Progenitor cell of endocrine pancreas (in vitro differentiated cells): ENCODE measurements at places on chromosomes 7 and 10.

DNA sequence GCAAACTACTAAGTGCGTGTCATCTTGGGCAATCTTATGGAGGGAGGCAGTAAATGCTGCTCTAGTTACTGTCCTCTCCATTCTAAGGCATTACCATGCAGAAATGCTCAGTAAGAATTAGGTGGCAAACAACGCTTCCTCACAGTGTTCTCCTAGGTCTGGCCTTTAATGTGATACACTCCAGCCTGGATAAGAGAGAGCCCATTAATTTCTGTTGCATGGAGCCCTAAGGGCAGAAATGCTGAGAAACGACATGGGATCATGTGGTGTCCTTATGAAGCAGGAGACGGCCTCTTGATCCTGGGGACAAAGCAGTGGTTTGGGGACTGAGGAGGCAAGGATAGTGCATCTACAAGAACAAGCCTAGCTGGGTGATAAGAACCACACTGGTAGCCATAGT is 44.0 kb downstream of the SLC25A13 start:
- H3K4me1 ChIP-seq, result no peaks in the 10 kb centered on the region
- no peak overlapping the region for H3K27ac ChIP-seq
- DNase-seq, result no peak
- H3K27me3 ChIP-seq, result no peaks in the 10 kb centered on the region
- no peak overlapping the region for H3K4me3 ChIP-seq

DNA sequence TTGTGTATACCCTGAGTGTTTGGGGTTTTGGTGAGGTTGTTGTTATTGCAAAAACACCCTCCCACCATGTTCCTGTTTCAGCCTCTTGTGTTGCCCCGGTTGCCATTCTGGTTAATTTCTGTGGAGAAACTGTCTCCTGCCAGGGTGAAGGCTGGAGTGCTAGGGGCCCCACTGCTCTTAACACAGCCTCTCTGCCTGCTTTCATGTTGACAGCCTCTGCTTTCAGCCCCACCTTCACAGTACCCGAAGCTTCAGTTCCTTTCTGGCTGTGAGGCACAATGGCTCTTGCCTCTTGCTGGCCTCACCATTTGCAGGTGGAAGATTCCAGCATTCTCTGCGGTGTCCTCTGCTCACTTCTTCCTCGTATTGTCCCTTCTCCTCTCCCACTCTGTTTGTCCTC is 19.2 kb downstream of the SLC18A2 start:
- DNase-seq, result no peak
- no peak overlapping the region for H3K27ac ChIP-seq
- peaks cover 40% of the 10 kb centered on the region for H3K27me3 ChIP-seq
- no peaks in the 10 kb centered on the region for H3K36me3 ChIP-seq
- H3K4me3 ChIP-seq, result no peak overlapping the region

GRCh38 chr7:149292462-149292823 is 30.4 kb downstream of the ZNF783 start:
- no peaks in the 10 kb centered on the region for H3K27me3 ChIP-seq
- H3K27ac ChIP-seq, result no peak overlapping the region
- no peak for DNase-seq
- no peaks in the 10 kb centered on the region for H3K36me3 ChIP-seq

- peaks cover 9% of the 10 kb centered on the region for H3K4me1 ChIP-seq
- no peak overlapping the region for H3K27ac ChIP-seq
- peaks cover 2% of the 10 kb centered on the region for H3K36me3 ChIP-seq
- DNase-seq, result no peak
Measured at GRCh38 chr10:59644841-59645240, 64.8 kb downstream of the SLC16A9 start.

GRCh38 chr10:110067960-110068770 is 60.4 kb downstream of the ADD3 start:
- H3K4me3 ChIP-seq, result no peak overlapping the region
- peaks cover 26% of the 10 kb centered on the region for H3K4me1 ChIP-seq
- no peak for DNase-seq
- peaks cover 1% of the 10 kb centered on the region for H3K36me3 ChIP-seq
- no peak overlapping the region for H3K27ac ChIP-seq

- no peak overlapping the region for H3K27ac ChIP-seq
- H3K4me3 ChIP-seq, result no peak overlapping the region
- H3K27me3 ChIP-seq, result no peaks in the 10 kb centered on the region
- no peak for DNase-seq
- H3K36me3 ChIP-seq, result peaks cover 2% of the 10 kb centered on the region
Measured at GRCh38 chr10:77374189-77374656, 263.4 kb downstream of the KCNMA1 start.

DNA sequence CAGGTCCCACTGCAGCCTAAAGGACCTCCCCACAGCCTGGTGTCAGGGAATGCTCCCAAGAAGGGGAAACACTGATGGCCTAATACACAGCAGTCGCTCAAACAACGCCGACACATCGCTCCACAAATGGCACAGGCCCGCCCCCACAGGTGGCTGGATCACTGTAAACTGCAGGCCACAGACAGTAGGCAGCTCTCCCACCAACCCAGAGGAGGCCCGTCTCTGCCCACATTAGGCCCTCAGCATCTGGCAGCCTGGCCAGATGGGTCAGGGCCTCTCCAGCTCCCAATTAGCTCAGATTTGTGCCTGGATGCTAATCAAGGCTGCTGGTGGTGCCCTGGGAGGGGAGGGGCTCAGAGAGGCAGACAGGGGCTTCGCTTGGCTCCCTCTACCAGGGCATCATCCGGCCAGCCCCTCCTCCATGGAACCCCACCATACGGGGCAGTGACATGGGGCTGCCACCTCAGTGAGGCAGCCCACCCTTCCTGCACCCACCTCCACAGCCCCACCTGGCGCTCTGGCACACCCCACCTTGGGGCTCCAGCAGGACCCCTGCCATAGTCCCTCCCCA is 42.7 kb downstream of the CAMK2B start:
- H3K27me3 ChIP-seq, result peaks cover 3% of the 10 kb centered on the region
- H3K4me3 ChIP-seq, result no peak overlapping the region
- H3K36me3 ChIP-seq, result no peaks in the 10 kb centered on the region
- no peaks in the 10 kb centered on the region for H3K4me1 ChIP-seq

- H3K27ac ChIP-seq, result no peak overlapping the region
- peaks cover 24% of the 10 kb centered on the region for H3K36me3 ChIP-seq
- H3K27me3 ChIP-seq, result no peaks in the 10 kb centered on the region
- no peak for DNase-seq
- H3K4me1 ChIP-seq, result peaks cover 29% of the 10 kb centered on the region
Measured at GRCh38 chr7:92044940-92045339, 89.3 kb downstream of the CYP51A1 start.

GRCh38 chr10:134247-135131 is 766 bp upstream of the ZMYND11 start:
- H3K4me1 ChIP-seq, result peaks cover 26% of the 10 kb centered on the region
- H3K36me3 ChIP-seq, result no peaks in the 10 kb centered on the region
- DNase-seq, result peak; percentile 27
- peak overlapping the region; percentile 93 for H3K27ac ChIP-seq
- peak overlapping the region; percentile 82 for H3K4me3 ChIP-seq
- H3K27me3 ChIP-seq, result no peaks in the 10 kb centered on the region

DNA sequence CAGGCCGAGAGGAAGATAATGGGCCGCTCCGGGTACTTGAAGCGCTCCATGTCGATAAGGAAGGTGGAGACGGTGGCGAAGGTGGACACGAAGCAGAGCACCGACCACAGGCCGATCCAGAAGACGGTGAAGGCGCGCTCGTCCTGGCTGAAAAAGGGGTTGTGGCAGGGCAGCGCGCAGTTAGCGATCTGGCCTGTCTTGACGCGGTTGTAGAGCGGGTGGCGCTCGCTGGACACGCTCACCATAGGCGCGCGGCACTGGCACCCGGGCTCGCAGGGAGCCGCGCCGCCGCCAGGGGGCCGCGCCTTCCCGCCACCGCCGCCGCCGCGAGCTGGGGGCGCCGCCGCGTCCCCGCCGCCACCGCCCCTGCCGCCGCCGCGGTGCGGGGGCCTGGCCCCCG is 1.6 kb downstream of the FZD8 start:
- peaks cover 1% of the 10 kb centered on the region for H3K36me3 ChIP-seq
- peak overlapping the region; percentile 91 for H3K27ac ChIP-seq
- peaks cover 43% of the 10 kb centered on the region for H3K4me1 ChIP-seq
- peaks cover 19% of the 10 kb centered on the region for H3K27me3 ChIP-seq
- peak overlapping the region; percentile 87 for H3K4me3 ChIP-seq
- peak; percentile 62 for DNase-seq

- no peak overlapping the region for H3K4me3 ChIP-seq
- no peak for DNase-seq
- H3K27ac ChIP-seq, result no peak overlapping the region
- peaks cover 3% of the 10 kb centered on the region for H3K4me1 ChIP-seq
Measured at GRCh38 chr7:70830060-70830395, 301.9 kb upstream of the GALNT17 start.

DNA sequence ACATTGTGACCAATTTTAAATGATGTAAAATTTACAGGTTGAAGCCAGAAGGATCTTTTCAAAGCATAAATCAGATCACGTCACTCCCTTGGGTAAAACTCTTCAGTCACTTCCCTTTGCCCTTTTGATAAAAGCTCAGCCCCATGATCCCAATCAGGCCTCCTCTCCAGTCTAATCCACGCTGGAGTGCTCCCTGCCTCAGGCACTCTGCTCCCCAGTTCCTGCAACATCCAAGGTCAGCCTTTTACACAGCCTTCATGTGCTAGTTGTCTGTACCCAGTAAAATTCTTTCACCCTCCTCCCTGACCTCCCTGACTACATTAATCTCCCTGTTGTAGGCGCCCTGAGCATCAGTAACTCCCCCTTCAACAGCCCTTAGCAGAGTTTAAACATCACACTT is 14.1 kb downstream of the ELMO1 start:
- no peaks in the 10 kb centered on the region for H3K27me3 ChIP-seq
- peak overlapping the region; percentile 89 for H3K27ac ChIP-seq
- peaks cover 4% of the 10 kb centered on the region for H3K36me3 ChIP-seq

DNA sequence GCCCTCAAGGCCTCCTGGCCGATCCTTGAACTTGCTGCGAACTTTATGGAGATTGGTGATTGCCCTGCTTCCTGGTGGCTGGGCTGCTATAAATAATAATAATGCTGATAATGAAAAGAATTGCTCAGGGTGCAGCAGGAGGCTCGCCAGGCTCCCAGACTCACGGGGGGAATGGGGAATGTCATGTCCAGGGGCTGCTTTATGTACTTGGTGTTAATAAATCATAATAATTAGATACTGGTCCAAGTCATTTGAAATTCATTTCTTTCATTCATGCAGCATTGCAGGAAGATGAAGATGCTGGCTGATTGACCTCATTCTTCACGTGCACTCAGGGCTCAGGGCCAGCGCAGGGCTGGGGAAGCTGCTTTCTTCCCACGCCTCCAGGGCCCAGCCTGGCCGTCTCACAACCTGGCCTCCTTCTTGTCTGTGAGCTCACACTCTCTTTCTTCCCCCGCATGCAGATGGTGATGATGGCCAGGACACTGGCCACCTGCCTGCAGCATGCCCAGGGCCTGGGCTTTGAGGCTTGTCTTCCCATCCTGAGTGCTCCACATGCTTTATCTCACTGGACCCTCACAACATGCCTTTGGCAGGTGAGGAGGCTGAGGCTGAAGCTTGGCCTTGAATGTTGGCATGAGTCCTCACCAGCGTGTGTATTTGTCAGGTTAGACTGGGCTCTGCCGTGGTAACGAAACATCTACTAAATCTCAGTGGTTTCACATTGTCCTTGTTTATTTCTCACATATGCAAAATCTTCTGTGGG is 138.4 kb upstream of the TNS3 start:
- H3K4me3 ChIP-seq, result no peak overlapping the region
- no peaks in the 10 kb centered on the region for H3K27me3 ChIP-seq
- peak overlapping the region; percentile 24 for H3K27ac ChIP-seq
- H3K36me3 ChIP-seq, result no peaks in the 10 kb centered on the region
- no peak for DNase-seq

GRCh38 chr7:80240265-80241025 is 105.8 kb downstream of the GNAI1 start:
- no peak overlapping the region for H3K27ac ChIP-seq
- DNase-seq, result no peak
- no peak overlapping the region for H3K4me3 ChIP-seq
- no peaks in the 10 kb centered on the region for H3K27me3 ChIP-seq

DNA sequence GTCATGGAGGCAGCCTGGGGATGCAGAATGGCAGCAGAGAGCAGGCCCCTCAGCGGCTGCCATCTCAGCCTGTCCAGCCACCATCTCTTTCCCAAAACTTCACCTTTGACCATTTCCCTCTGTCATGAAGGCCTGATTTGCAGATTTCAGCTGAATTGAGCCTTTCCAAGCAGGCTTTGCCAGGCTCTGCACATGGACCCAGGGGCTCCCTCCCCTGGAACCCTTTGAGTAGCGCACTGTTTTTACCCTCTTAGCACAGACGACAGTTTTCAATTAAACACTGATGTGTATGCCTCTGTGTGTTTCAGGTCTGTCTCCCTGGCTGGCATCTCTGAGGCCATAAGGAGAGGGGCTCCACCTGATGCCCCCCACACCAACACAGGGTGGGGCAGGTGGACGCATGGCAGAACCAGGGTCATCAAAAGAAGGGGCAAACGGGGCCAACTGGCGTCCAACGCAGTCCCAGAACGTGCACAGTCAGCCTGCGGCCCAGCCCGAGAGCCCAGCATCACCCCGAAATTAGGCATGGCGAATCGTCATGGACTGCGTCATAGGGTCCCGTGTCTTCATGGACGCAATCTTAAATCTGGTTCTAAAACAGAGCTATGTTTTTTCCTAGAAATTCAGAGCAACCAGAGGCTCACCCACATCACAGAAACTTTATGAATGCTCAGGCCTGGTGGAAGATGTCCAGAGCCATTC is 185.0 kb upstream of the TCERG1L start:
- no peak overlapping the region for H3K27ac ChIP-seq
- peaks cover 8% of the 10 kb centered on the region for H3K27me3 ChIP-seq
- H3K4me3 ChIP-seq, result no peak overlapping the region
- DNase-seq, result no peak
- H3K36me3 ChIP-seq, result no peaks in the 10 kb centered on the region
- no peaks in the 10 kb centered on the region for H3K4me1 ChIP-seq

GRCh38 chr7:36967387-36967786 is 243.1 kb upstream of the AOAH start:
- no peak overlapping the region for H3K4me3 ChIP-seq
- H3K36me3 ChIP-seq, result peaks cover 4% of the 10 kb centered on the region

DNA sequence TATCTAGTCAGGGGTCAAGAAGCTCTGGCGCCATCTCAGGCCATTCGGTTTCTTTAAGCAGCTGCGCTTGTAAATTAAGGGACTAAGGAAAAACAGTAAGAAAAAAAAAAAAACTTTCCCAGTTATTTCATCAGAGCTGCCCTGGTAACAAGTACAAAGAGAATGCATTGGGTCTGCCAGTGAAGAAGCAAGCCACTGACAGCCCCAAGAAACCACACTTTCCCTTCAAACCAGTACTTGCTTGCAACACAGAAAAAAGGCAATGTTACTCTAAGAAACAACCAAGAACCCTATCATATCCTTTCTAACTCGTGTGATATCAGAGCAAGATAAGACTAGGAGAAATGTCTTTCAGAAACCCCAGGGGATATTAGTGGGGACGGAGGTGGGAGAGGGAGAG is 40.6 kb upstream of the AOAH start:
- no peak overlapping the region for H3K4me3 ChIP-seq
- no peaks in the 10 kb centered on the region for H3K36me3 ChIP-seq
- H3K27me3 ChIP-seq, result no peaks in the 10 kb centered on the region
- H3K4me1 ChIP-seq, result peaks cover 39% of the 10 kb centered on the region

- no peaks in the 10 kb centered on the region for H3K36me3 ChIP-seq
- DNase-seq, result no peak
- no peak overlapping the region for H3K27ac ChIP-seq
Measured at GRCh38 chr7:128200376-128200775, 40.7 kb upstream of the LEP start.

- no peaks in the 10 kb centered on the region for H3K4me1 ChIP-seq
- no peak for DNase-seq
- no peak overlapping the region for H3K27ac ChIP-seq
- no peak overlapping the region for H3K4me3 ChIP-seq
- no peaks in the 10 kb centered on the region for H3K36me3 ChIP-seq
Measured at GRCh38 chr10:8221451-8221850, 167.0 kb downstream of the GATA3 start.
